ENCODE measurements at places on chromosomes 5 and 9.

- DNase-seq = no peak
These were observed 32.9 kb downstream of the LHX2 start for GRCh38 chr9:124044448-124044847.

GRCh38 chr5:154221371-154221896 lies 30.9 kb downstream of the GALNT10 start:
- DNase-seq = peak; percentile 72

- DNase-seq = no peak
These were observed 172.8 kb upstream of the PLCXD3 start for GRCh38 chr5:41683181-41683580.

GRCh38 chr9:88993871-88994460 lies 2.7 kb downstream of the S1PR3 start:
- no peak for DNase-seq

DNA sequence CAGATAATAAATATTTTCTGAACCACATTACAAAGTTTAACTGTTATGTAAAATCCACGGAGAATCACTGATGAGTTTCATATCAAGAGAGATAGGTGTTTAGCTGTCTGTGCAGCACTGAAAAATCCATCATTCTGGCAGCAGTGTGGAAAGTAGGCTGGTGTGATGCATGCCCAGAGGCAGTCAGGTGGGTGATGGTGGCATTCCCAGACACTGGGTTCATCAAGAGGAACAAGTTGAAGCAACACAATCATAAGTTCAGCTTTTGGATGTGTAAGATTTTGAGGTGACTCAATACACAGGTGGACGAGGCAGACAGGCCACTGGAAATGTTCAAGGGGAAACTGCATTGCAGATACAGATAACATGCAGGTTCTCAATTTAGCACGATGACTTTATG lies 11.9 kb downstream of the DNAH5 start:
- DNase-seq = no peak

GRCh38 chr9:104927216-104927911 lies 591 bp downstream of the ABCA1 start:
- no peak for DNase-seq

DNA sequence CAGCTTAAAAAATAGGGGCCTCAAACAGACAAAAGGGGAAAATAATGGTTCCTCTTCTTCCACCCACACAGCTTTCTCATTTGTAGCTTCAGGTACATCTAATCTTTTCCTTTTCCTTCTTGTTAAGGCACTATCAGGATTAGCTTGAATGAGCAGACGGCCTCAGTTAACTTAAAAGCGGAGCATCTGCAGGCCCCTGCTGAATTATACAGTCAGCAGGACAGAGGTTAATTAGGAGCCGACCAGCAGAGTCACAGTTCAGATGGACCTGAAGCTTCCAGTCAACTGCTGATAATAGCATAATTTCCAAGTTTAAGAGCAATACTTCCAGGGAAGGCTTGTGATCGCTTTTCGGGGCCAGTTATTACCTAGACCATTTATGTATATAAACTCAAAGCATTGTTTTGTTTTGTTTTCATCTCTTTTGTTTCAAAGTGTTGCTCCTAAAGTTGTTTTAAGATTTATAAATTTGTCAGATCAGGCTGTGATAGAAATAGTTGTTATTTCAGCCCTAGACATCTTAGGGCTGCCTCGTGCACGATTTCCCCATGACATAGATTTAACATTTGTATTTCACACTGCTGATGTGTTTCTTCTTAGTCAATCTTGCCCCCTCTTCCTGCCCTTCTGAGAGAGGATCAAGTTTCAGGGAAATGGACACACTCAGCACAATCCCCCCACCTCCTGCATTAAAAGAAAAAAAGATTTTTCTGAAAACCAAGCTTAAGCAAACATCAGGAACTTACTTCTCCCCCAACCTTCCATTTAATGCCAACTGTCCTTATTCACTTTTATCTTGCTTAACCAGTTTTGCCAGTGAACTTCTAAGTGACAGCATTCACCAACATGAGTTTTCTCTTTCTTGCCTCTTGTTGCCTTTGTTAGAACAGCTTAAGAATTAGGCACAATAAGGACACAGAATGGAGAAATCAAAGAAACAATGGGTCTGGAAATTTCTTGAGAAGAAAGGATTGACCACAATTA lies 449.8 kb downstream of the ARHGEF28 start:
- DNase-seq = no peak
